MM.1S (cell line): ENCODE measurements at places on chromosomes 11 and 22.

- no peak overlapping the region for H3K4me3 ChIP-seq
- H3K4me1 ChIP-seq, result no peaks in the 10 kb centered on the region
- DNase-seq, result no peak
- H3K27ac ChIP-seq, result no peak overlapping the region
- no peaks in the 10 kb centered on the region for H3K36me3 ChIP-seq
Measured at GRCh38 chr11:132139181-132139580, 768.8 kb downstream of the NTM start.

DNA sequence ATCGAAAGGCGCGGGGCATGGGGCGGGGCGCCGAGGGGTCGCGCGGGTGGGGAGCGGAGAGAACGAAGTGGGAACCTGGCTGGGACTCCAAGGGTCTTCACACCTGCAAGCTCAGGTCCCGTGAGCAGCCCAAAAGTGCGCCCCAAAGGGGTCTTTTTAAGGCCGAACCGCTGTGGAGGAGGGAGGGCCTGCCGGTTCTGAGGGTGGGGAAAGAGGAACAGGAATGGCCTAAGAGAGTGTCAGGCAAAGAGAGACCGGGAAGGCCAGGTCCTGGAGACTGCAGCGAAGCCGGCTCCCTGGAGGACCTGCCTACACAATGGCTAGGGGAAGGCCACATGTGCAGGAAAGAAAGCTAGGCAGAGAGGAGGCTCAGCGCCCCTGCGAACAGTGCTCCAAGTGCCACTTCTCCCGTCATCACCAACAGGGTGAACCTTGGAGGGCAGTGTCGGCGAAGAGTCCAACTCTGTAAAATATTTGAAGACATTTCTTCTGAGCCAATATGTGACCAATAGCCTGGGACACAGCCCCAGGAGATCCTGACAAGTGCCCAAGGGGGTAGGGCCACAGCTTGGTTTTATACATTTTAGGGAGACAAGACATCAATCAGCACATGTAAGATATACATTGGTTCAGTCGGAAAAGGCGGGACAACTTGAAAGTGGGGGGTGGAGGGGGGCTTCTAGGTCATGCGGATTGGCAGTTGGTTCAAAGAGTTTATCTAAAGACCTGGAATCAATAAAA is 710 bp upstream of the DGCR2 start:
- DNase-seq, result no peak
- no peak overlapping the region for H3K27ac ChIP-seq
- H3K36me3 ChIP-seq, result no peaks in the 10 kb centered on the region
- peak overlapping the region; percentile 63 for H3K4me3 ChIP-seq
- H3K27me3 ChIP-seq, result peaks cover 9% of the 10 kb centered on the region; the same call in 1 of the 2 replicates
- peaks cover 30% of the 10 kb centered on the region for H3K4me1 ChIP-seq

DNA sequence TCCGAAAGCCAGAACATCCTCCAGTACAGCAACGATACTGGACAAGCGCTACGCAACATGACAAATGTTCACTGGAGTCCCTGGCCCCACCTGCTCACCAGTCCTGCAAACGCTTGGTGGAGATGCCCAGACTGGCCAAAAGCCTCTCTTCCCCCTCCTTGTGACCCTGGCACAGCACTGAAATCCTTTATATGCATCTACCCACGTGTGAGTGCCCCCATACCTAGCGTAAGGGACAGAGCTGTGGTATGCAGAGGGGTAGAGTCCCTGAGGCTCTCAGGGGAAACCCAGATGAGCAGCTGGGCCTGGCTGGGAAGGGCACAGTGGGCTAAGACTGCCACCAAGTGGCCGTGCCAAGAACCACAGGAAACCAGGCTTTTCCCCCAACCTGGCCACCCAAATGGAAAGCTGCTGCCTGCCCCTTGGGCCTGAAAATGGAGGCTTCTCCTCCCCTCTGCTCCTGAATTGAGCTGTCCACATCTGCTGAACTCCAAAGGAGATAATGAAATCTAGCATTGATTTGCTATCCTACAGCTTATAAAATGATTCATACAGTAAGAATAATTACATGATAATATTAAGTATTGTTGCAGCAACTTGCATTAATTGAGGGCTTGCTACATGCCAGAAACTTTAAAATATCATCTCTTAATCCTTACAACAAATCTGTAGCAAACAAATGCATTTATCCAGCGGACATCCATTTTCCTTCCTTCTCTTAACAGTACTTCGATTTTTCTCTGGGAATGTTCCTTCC is 24.8 kb upstream of the TTC12 start:
- no peaks in the 10 kb centered on the region for H3K36me3 ChIP-seq
- peaks cover 17% of the 10 kb centered on the region for H3K4me1 ChIP-seq
- no peak overlapping the region for H3K4me3 ChIP-seq
- H3K27ac ChIP-seq, result no peak overlapping the region
- no peaks in the 10 kb centered on the region for H3K27me3 ChIP-seq

DNA sequence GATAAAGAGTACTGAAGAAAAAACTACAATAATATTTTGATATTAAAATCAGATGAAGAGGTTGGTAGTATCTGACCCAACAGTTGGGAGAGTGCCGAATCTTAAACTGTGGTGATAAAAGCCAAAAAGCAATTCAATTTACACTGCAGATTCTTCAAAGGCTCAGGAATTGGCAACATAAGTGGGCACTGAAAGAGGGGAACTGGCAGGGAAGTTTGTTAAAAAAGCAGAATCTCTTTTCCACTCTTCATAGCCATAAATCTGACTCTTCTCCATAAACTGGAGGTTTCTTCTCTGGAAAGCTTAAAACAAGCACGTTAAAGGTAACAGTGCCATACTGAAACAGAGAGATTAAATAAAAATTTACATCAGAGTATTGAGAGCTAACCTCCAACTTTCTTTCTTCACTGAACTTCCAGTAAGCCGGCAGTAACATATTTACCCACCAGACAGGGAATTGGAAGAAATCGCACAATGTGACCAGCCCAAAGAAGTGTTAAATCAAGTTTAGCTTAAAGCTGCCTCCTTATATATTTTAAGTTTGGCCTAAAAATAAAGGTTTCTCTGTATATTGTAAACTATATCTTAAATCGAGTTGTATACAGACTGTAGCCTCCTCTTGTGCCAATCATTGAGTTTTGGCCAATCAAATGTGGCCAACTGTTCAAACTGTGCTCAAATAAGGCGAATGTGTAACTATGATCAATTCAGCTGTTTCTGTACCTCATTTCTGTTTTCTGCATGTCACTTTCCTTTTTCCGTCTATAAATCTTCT is 358.3 kb downstream of the NXPE2 start:
- no peak overlapping the region for H3K4me3 ChIP-seq
- no peak overlapping the region for H3K27ac ChIP-seq
- no peaks in the 10 kb centered on the region for H3K4me1 ChIP-seq
- DNase-seq, result no peak
- no peaks in the 10 kb centered on the region for H3K27me3 ChIP-seq

DNA sequence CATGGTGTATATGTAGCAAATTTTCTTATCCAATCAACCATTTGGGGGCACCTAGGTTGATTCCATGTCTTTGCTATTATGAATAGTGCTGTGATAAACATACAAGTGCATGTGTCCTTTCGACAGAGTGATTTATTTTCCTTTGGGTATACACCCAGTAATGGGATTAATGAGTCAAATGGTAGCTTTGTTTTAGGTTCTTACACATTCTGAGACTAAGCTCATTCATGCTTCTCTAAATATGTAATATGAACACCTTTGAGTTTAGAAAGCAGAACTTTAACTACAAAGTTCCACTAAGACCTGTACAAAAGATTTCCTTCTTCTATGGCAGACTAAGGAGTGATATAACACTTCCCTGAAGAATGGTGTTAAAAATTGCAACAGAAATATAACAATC is 627.0 kb downstream of the KCNA4 start:
- no peak overlapping the region for H3K27ac ChIP-seq
- no peak overlapping the region for H3K4me3 ChIP-seq
- no peak for DNase-seq
- H3K4me1 ChIP-seq, result no peaks in the 10 kb centered on the region

DNA sequence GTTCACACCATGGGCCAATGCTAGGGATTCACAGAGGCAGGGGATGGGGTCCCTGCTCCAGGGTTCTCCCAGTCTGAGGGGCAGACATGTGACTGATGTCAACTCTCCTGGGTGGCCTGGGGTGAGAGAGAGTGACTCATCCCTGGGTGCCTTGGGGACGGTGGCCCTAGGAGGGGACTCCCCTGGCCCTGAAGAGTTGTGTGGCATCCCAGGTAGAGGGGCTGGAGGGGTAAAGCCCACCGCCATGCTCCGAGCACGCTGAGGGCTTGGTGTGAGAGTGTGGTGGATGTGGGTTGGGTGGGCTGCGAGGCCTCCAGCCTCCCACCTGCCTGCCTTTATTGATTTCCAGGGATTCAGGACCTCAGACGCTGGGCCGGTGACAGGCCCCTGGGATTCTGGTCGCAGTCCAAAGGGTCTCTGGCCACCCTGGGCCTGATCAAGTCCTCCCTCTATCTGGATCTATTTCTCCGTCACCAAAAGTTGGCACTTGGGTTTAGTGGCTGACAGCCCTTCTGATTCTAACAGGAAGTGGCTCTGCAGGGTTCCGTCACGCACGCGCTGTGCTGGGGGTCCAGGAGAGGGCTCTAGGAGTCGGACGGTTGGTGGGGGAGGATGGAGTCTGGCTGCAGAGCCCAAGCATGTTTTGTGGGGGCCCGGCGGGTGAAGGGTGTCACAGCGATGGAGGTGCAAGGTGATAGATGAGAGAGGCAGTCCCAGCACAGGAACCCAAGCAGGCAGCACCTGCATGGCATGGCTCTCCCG is 27.3 kb upstream of the WNT7B start:
- peak; percentile 1 for DNase-seq
- peaks cover 50% of the 10 kb centered on the region for H3K27me3 ChIP-seq
- no peak overlapping the region for H3K4me3 ChIP-seq
- H3K4me1 ChIP-seq, result 0 out of 2 replicates have a peak, but pooled peaks cover 4% of the 10 kb centered on the region
- no peak overlapping the region for H3K27ac ChIP-seq

GRCh38 chr22:45945621-45946106 is 31.3 kb downstream of the WNT7B start:
- DNase-seq, result no peak
- H3K4me3 ChIP-seq, result no peak overlapping the region
- H3K36me3 ChIP-seq, result no peaks in the 10 kb centered on the region
- H3K27ac ChIP-seq, result no peak overlapping the region

DNA sequence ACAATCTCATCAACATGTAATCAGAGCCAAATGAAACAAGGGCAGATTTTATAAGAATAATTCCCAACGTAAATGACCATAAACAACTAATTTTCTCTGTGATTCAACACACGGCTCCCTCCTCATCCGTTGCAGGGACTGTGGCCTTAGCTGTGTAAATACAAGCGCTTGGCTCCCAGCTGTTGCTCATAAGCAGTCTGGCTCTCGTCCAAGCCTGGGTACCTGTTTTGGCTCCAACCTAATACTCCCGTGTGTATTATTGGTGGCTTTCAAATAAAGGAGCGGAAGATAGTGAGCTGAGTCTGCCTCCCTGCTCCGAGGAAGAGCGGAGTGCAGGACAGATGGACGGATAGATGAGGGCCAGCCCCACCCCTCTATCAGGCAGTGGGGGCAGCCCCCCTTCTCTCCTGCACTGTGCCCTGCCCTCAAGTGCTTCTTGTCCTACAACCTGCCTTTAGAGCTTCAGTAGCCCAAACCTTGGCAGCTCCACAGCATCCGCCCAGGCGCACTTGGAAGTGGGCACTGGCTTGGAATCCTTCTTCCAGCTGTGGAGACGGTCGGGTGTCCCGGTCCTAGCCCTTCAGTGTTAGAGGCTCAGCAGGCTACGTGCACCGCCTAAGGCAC is 670.9 kb downstream of the BRD1 start:
- no peak overlapping the region for H3K27ac ChIP-seq
- H3K27me3 ChIP-seq, result peaks cover 52% of the 10 kb centered on the region
- DNase-seq, result no peak
- no peaks in the 10 kb centered on the region for H3K4me1 ChIP-seq
- no peak overlapping the region for H3K4me3 ChIP-seq
- H3K36me3 ChIP-seq, result no peaks in the 10 kb centered on the region

- no peak overlapping the region for H3K27ac ChIP-seq
- H3K4me1 ChIP-seq, result peaks cover 4% of the 10 kb centered on the region; the same call in 1 of the 2 replicates
- no peaks in the 10 kb centered on the region for H3K36me3 ChIP-seq
- DNase-seq, result peak; percentile 41
- peaks cover 34% of the 10 kb centered on the region for H3K27me3 ChIP-seq
Measured at GRCh38 chr11:46380340-46381047, 975 bp upstream of the MDK start.

- H3K4me1 ChIP-seq, result no peaks in the 10 kb centered on the region
- H3K36me3 ChIP-seq, result no peaks in the 10 kb centered on the region
- no peak overlapping the region for H3K4me3 ChIP-seq
- H3K27me3 ChIP-seq, result no peaks in the 10 kb centered on the region
- no peak overlapping the region for H3K27ac ChIP-seq
- DNase-seq, result peak; percentile 80
Measured at GRCh38 chr11:13772223-13773046, 104.0 kb downstream of the FAR1 start.

GRCh38 chr11:66281776-66282467 is 3.9 kb downstream of the CNIH2 start:
- no peaks in the 10 kb centered on the region; the same call in 1 of the 2 replicates for H3K27me3 ChIP-seq
- no peaks in the 10 kb centered on the region for H3K36me3 ChIP-seq
- no peak overlapping the region for H3K27ac ChIP-seq
- H3K4me1 ChIP-seq, result peaks cover 8% of the 10 kb centered on the region

- H3K4me3 ChIP-seq, result no peak overlapping the region
- no peaks in the 10 kb centered on the region for H3K27me3 ChIP-seq
- no peak for DNase-seq
- no peaks in the 10 kb centered on the region for H3K4me1 ChIP-seq
Measured at GRCh38 chr11:108324587-108324986, 101.7 kb downstream of the ATM start.

DNA sequence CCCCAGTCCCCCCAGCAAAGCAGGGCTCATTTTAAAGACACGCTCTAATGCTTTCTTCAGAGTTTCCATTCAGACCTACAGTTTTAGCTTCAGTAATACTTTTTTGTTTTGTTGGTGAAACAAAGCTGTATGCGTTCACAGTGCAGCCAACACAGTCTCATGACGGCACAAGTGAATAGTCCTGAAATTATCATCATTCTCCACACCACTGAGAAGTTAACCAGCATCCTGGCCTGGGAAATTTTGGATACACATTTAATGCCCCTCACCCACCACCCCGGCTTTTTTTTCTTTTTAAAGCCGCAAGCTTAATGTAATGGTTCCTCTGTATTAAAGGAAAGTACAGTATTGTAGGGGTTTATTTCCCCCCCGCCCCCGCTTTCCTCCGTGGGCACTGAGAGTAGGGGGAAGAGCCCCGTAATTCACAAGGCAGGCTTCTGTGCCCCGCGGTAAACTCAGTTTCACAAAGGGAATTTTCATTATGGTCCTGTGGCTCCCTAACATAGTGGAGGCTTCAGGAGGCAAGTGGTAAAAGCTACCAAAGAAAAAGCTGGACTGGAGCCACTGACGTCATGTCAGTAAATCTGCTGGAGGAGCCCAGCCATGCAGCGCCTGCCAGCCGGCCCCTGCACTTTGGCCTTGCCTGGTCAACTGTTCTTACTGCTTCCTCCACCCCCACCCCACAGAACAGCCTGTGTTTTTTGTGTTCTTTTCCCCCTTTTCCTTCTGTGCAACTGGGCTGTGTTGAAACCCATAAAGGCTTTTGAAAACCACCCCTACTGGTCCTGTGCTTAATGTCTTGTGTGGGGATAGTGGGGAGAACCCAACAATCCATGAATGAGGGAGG is 18.2 kb downstream of the TEAD1 start:
- H3K36me3 ChIP-seq, result no peaks in the 10 kb centered on the region
- no peaks in the 10 kb centered on the region for H3K4me1 ChIP-seq
- DNase-seq, result no peak
- no peak overlapping the region for H3K27ac ChIP-seq
- no peaks in the 10 kb centered on the region for H3K27me3 ChIP-seq

- no peak overlapping the region for H3K27ac ChIP-seq
- H3K4me1 ChIP-seq, result no peaks in the 10 kb centered on the region
- no peak for DNase-seq
- H3K27me3 ChIP-seq, result peaks cover 88% of the 10 kb centered on the region
- no peaks in the 10 kb centered on the region for H3K36me3 ChIP-seq
- no peak overlapping the region for H3K4me3 ChIP-seq
Measured at GRCh38 chr22:36578619-36579018, 49.7 kb upstream of the EIF3D start.
